ENCODE measurements at places on chromosomes 13 and 19.

- no peak for DNase-seq
Observed at GRCh38 chr19:34067861-34068271, 104.4 kb upstream of the LSM14A start.

- DNase-seq, result no peak
Observed at GRCh38 chr13:46632176-46632575, 79.2 kb downstream of the LRCH1 start.

GRCh38 chr13:27353166-27353583 lies 71.2 kb upstream of the GTF3A start:
- no peak for DNase-seq

DNA sequence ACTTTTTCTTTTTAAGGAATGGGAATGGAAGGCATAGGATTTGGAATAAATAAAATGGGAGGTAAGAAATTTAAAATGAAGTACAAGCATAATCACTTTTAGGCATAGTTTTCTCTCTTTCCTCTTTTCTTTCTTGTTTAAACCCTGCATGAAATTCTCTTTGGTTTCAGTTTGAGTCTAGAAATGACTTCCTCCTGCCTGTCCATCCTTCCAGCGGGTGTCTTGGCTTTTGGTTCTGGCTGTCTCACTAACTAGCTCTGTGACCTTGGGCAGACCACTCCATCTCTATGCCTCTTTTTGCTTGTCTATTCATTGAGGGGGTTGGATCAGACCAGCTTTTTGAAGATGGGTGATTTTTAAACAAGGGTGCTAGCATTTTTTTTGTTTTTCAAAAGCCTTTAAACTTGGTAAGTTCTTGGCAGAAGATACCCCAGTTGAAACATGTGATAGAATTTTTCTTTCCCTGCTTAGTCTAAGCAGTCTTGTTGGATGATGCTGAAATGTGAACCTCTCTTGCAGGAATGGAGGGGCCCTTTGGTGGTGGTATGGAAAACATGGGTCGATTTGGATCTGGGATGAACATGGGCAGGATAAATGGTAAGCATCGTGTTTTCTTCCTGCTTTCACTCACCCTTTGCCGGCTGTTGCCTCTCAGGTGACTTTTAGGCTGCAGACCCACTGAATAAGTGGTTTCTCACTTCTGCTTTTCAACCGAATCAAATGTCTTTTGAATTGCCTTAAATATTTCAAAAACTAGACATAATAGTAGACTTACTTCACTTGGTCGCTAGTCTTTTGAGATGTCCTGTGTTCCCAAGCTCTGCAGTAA lies 28.6 kb downstream of the PRAM1 start:
- no peak for DNase-seq

GRCh38 chr19:56637976-56638555 lies 4.9 kb upstream of the SMIM17 start:
- DNase-seq, result peak; percentile 4

- DNase-seq, result no peak
Observed at GRCh38 chr13:112928972-112929782, 39.8 kb upstream of the MCF2L start.

- DNase-seq, result no peak
Observed at GRCh38 chr13:21625366-21625765, 21.4 kb upstream of the MICU2 start.

DNA sequence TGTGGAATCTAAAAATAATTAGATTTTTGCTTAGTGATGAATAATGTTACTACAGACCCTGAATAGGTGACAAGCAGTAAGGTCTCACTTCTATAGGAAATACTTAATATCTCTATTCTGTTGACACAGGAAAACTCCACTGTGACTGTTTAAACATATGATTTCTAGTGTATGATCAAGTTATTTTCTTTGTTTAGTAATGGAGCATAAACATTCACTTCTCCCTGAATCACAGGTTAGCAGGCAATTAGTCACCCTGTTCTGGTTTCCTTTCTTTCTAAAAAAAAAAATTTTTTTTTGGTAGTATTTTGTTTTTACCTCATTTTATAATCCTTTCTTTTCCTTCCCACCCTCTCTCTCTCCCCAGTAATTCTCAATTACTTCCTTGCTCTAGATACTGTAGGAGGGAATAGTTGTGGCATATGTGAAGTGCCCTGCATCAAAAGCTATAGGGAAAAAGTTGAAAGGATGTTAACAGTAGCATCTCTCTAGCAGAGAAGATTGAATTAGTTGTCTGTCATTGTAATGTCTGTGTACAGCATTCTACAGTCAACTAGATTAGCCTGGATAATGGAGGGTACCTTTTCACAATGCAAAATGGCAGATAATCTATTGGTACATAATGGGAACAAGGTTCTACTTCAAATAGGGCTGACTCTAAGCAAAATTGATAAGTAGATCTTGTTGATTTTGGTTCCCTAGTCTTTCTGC lies 3.5 kb downstream of the HS6ST3 start:
- DNase-seq, result no peak

GRCh38 chr19:52138278-52138982 lies 1.3 kb downstream of the ZNF616 start:
- DNase-seq, result no peak

DNA sequence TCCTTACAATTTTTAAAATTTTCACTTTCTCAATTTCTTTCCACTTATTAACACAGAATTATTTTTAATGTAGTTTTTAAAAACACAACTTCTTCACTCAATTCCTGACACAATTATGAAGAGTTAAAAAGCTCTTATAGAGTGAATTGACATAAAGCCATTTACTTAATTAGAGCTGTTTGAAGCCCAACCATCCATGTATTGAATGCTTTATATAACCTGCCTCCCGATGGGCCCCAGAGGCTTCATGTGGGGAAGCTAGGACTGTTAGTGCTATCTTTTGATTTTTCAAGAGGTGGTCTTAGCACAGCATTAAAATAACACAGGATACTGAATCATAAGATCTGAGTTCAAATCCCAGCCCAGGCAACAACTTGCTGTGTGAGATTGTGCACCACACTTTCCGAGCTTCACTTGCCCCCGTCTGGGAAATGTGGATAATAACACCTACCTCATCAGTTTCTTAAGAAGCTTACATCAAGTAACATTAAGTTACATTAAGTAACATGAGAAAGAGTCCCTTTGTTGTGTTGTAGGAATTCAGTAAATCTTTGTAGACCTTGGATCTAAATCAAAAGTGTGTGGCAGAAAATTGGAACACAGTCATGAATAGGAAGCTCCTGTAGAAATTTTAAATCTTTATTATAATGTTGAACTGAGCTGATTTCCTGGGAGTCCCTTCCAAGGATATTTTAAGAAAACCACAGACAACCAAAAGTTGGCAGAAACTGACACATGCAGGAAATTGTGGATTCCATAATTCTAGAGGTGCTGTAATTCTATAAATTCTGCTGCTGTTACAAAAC lies 5.5 kb upstream of the ENOX1 start:
- no peak for DNase-seq

DNA sequence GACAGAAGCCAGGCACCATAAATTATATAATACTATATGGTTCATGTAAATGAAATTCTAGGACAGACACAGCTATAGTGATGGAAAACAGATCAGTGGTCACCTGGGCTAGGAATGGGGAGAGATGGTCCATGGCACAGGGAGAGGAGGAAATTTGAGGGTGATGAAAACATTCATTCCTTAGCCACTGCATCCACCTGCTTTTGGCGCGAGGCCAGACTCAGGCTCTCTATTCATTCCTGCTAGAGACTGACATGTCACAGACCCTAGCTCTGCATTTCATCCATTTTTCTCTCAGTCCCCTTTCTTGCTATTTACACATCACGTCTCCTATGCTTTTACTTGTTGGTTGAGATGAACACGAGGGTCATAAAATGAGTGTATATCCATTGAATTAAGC lies 628.3 kb upstream of the SLC10A2 start:
- DNase-seq, result no peak

DNA sequence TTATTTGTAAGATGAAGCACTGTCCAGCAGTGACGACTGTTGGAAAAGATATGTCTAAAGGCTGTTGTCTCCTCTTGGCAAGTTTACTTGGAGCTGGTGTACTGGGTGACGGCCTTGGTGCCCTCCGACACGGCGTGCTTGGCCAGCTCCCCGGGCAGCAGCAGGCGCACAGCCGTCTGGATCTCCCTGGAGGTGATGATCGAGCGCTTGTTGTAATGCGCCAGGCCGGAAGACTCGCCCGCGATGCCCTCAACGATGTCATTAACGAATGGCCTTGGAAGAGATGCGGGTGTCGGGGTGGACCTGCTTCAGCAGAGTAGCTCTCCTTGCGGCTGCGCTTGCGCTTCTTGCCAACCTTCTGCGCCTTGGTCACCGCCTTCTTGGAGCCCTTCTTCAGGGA lies 24.6 kb upstream of the ZDHHC20 start:
- DNase-seq, result no peak

Measured in GM04503 (cell line).